ENCODE measurements at places on chromosomes 6 and 20.

- no peak for DNase-seq
These were observed 12.1 kb downstream of the COL21A1 start for GRCh38 chr6:56235245-56235644.

DNA sequence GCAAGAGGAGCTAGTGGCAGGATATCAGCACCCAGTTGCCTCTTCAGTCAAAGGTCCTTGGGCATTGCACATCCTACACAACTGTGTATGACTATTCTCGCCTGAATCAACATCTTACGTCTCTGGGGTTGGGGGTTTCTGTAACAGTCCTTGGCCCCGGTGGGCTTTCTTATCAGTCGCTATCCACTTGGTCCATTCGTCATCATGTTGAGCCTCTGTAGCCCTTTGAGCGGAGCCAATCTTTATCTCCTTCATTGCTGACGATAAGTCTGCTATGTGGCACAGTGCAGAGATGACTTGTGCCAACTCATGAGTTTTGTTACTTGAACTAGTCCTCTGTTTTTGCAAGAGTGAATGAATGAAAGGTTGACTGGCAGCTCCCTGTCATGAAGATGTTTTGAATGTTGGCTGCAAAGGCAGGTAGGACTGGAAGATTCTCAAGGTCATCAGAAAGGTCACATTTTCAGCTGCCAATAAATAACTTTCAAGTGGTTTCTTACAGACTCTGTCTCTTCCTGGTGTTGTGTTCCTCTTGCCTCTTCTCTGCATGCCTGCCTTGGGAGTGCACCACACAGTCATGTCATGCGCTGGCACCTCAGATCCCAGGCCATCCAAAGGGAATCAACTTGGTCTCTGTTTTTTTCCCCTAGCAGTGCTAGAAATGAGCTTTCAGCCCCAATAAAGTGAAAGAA lies 238.9 kb downstream of the SLC24A3 start:
- no peak for DNase-seq

- no peak for DNase-seq
These were observed 17.4 kb downstream of the ADNP start for GRCh38 chr20:50913690-50914375.

- no peak for DNase-seq
These were observed 5.1 kb upstream of the TXLNB start for GRCh38 chr6:139296927-139297326.

DNA sequence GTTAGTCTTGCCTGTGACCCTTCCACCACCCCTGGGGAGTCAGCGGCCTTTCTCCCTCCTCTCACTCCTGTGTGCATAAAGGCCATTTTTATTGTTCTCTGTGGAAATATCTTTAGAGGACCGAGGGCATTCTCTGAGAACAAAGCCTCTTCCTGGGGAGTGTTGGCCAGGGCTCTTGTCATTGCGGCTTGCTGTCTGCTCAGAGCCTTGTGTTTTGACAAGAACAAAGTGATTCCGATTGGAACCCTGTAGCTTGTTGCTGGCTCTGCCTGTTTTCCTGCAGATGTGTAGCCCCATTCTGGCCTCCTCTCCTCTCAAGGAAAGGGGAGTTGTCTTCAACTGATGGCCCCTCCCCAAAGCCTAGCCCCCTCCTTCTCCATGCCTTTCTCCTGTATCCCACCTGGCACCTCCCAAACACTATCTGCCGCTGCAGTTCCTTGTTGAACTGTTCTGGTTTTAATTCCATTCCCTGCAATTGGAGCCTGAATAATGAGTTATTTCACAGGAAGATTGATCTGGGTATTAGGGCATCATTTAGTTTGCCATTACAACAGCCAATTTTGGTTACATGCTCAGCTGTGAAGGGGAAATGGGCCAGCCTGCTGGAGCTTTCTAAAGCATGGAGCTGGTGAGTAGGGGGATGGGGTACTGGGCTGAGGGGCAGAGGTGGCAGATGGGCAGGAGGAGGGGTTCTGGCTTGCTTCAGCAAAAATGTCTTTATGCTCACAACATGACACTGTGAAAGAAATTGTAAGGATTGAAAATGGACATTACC lies 252.5 kb downstream of the LRFN2 start:
- peak; percentile 58 for DNase-seq

DNA sequence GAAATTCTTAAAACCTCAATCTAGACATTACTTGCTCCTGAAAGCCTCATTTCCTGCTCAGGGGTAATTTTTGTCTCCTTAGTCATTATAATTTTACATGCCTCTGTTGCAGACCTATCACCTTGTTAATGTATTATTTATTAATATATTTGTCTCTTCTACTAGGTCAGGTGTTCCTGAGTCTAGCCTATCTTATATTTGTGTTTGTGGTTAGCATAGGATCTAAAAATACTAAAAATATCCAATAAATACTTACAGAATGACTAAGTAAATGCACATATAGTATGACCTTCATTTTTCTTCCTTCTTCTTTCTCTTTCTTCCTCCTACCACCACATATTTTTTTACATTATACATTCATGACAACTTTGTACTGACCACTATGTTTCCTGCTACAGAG lies 268.9 kb upstream of the HS3ST5 start:
- DNase-seq = no peak

- DNase-seq = no peak
These were observed 17.3 kb upstream of the ZNF334 start for GRCh38 chr20:46530640-46531039.

GRCh38 chr6:134619077-134619476 lies 301.2 kb upstream of the SGK1 start:
- no peak for DNase-seq

Measured in neural progenitor cell (in vitro differentiated cells).